Keratinocyte (primary cell): ENCODE measurements at places on chromosomes 3 and 15. TPM values are rescaled to one million over a fixed set of nuclear protein-coding genes. Genes with fewer than 3 reads are reported as not detected.

The MAGEF1 gene
- 8.4 to 11.8 TPM (median 11.4 TPM) in 3 replicates for polyA plus RNA-seq

The TUSC7 gene
- polyA plus RNA-seq: not detected in 3 replicates

The STRIT1 gene
- not detected in 3 replicates for polyA plus RNA-seq

GRCh38 chr3:103684904-103685303, 1250.1 kb downstream of the ZPLD1 start:
- no peak for DNase-seq

DNA sequence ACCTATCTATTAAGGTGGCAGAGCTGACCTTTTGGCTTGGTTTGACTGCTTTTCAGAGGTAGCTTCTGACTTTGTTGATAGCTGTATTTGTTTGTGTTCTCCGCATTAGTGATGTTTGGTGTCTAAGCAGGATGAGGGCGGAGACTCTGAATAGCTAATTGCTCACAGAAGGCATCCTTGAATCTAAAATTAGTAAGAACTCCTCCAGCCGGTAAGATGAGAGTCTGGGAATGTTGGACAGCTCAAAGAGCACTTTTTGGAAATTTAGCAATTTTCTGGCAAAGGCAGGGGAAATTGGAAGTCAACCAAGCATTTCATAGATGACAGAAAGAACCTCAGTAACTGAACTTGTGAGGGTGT, 174.1 kb downstream of the KLHL25 start:
- no peak for DNase-seq

The SMARCC1 gene
- 21.4 to 39.7 TPM (median 29.7 TPM) in 3 replicates for polyA plus RNA-seq

GRCh38 chr3:53278667-53279066, 22.8 kb upstream of the TKT start:
- DNase-seq: no peak

DNA sequence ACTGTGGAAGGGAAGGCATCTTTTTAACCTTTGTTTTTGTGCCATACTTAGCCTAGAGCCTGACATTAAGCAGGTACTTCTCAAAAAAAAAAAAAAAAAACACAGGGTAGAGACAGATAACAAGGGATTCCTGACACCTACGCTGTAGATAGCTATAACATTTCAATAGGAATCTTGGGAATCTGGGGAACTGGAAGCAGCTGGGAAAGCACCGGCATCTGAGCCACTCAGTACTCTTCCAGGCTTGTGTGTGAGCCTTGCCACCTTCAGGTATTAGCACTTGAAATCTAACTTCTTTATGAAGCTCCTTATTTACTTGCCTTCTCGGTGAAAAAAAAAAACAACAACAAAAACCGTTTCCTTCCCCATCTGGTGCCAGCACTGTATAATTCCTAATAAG, 46.8 kb downstream of the PIK3CA start:
- DNase-seq: no peak

DNA sequence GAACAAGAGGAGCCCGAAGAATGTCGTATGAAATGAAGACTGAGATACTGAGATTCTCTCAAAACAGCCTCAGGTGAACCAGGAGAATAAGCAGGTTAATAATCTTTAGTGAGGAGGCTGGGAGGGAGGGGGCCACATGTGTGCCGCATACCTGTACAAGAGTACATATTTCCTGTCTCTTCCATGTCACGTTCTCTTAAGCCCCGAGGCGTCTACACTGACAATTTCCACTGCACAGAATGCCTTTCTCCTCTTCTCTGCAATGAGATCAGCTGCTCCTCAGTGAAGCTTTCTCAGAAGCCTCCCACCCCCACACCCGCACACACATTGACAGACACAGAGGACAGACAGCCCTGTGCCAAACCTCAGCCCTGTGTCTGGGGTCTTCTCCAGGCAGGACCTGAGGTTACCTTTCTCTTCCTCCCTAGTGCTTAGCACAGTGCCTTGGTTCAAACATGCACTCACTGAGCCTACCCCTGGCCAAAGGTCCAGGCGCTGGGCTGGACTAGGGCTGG, 55.4 kb downstream of the PDZRN3 start:
- DNase-seq: no peak

GRCh38 chr15:65901336-65901735, 32.0 kb downstream of the RAB11A start:
- DNase-seq: no peak

The ALS2CL gene
- 35.0 to 76.9 TPM (median 40.9 TPM) in 3 replicates for polyA plus RNA-seq

GRCh38 chr3:141392897-141393734, 24.8 kb downstream of the ZBTB38 start:
- no peak for DNase-seq

The MRAS gene
- 7.7 to 15.6 TPM (median 9.8 TPM) in 3 replicates for polyA plus RNA-seq

- no peak for DNase-seq
Measured at GRCh38 chr15:75198560-75199356, 2.9 kb upstream of the C15orf39 start.

DNA sequence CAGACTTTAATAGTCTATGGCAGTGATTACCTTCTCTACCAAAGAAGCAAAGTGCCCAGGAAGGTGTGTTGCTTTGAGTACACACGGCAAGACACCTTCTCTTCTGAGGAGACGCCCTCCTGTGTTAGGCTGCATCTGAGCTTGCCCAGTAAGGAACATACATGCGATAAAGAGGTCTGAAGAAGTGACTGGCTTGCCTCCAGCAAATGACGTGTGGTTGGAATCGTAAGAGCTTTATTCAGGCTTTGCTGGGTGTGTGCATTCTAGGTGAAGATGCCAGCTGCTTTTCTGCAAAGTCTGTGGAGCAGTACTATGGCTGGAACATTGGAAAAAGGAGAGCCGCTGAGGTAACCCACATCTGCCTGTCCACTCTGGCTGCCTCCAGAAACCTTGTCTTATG, 22.4 kb downstream of the MAP6D1 start:
- no peak for DNase-seq

The DTX3L gene
- polyA plus RNA-seq: 7.2 to 19.6 TPM (median 13.6 TPM) in 3 replicates
